CD4-positive, CD25-positive, alpha-beta regulatory T cell (primary cell): ENCODE measurements at places on chromosomes 5 and 9.

- DNase-seq: no peak
Observed at GRCh38 chr5:143892271-143892670, 80.3 kb downstream of the HMHB1 start.

- DNase-seq: no peak
Observed at GRCh38 chr5:67431191-67431590, 234.6 kb upstream of the CD180 start.

DNA sequence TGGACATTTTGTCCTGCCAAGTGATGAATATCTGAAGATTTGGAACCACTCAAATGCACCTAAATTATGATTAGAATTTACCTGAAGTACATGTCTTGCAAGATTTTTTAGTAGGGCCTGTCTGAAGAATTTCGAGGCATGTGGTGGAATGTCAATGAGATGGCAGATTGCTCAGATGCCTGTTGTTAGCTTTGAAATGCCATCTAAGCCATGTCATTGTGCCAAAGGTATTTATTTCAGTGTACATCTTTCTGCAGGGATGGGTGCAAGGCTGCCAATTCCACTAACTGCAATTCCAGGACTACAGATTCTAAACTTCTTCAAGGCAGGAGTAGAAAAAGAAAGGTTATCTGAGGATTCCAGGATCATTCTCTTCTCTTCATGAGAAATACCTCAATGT lies 9.1 kb upstream of the GNAQ start:
- no peak for DNase-seq

GRCh38 chr5:175746851-175747250 lies 89.0 kb downstream of the HRH2 start:
- DNase-seq: no peak

GRCh38 chr5:128331261-128331660 lies 206.8 kb downstream of the FBN2 start:
- DNase-seq: no peak

DNA sequence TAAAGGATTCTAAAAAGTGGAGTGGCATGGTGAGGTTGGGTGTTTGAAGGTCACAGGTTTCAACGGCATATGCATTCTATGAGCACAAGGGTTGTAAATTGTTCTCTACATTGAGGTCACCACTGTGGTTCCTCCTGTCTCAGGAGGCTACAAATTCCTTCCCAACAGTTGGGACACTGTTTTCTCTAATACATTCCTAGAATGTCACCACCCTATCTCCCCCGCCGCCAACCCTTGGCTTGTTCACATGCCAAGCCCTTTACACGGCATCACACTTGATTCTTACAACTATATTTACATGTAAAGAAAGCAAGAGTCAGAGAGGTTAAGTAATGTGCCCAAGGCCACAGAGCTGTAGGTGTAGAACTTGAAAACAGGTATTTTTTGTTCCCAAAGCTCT lies 315.1 kb downstream of the RAB3C start:
- no peak for DNase-seq

- DNase-seq: no peak
Observed at GRCh38 chr5:147643142-147643541, 133.3 kb upstream of the DPYSL3 start.

DNA sequence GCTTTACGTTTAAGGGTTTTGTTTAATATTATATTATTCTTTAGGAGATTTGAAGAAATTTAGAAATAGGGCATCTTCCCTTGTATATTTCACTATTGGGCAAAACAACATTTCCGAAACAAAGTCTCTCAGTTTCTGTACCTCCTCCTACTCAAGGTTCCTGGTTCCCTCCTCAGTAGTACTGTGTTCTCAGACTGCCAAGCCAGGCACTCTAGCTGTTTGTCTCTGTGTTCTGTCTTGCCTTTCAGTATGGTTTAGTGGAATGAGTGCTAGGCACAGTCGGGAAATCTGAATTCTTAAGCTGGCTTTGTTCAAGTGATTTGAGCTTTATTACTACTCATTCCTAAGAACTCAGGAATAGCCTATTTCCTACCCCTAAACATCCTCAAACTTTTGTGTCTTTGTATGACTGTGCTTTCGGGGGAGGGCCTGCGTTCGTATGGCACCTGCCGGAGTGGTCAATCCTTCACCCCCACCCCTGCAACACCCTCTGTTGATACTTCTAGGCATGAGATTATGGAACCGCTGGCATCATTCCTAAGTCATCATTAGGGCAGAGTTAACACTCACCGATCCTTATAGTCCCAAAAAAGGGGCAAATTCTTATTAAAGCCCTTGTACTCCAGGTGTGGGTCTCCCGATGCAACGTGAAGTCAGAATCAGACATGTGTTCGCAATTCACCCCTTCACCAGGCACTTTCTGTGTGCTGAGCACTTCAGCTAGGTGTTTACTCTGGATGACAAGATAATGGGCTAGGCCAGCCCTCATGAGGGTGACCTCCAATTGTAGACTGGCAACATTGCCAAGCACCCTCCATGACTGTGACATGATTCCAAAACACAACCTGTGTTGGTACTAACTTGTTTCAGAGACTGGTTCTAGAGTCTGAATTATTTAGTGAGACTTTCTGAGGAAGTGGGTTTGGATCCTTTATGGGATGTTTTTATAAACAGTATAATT lies 24.5 kb downstream of the SNX18 start:
- no peak for DNase-seq

DNA sequence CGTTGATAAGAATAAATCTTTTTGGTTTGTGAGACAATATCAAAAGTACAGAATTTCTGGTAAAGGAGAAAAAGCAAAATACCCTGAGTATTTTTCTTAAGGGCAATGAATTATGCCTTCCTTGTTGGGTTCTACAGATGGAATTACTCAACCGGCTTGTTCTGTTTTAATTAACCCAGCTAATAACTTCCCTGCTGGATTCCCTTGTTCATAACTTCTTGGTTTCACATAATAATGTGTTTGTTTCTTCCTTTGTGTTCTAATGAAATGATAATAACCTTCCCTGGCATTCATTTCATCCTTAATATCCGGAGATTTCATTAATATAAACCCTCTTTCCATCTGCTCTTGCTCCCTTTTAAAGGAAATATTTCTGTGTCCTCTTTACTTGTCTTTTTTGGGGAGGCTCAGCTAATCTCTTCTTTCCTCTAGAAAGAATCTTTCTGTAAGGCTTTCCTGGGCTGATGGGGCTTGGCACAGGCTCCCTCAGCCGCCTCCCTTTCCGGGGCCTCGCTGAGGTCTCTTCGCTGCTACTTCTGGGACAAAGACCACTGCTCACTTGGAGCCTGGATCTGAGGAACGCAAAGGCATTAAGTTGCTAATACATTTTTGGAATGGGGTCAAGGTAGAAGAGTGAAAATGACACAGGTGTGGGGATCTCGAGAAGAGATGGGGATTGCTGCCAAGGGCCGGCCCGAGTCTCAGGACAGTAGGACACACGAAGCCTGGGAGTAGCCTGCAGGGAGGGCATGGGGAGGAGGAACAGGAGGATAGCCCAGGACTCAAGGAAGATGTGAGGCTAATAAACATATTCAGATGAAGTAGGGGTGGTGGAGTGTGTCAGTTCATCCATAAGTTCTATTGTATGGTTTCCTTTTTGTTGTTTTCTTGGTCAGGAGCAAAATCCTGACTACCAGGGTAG lies 118.5 kb downstream of the NRG2 start:
- DNase-seq: no peak

GRCh38 chr5:154475591-154476353 lies 2.3 kb downstream of the HAND1 start:
- DNase-seq: no peak

DNA sequence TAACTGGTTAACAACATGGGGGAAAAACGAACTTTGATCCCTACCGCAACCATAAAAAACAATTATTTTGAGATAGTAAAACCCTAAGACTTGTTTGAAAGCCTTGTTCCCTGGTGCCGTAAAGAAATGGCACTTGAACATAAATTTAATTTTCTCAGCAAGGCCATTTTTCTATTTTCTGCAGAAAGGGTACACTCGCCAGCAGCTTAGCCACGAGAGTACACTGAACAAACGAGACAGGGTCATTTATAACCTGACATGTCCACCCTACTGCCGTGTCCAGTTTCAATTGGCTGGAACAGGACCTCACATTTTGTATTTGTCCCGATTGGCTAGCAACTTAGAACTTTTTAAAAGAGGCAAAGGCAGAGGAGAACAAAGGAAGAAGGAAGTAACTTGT lies 26.8 kb downstream of the FBXW11 start:
- no peak for DNase-seq

DNA sequence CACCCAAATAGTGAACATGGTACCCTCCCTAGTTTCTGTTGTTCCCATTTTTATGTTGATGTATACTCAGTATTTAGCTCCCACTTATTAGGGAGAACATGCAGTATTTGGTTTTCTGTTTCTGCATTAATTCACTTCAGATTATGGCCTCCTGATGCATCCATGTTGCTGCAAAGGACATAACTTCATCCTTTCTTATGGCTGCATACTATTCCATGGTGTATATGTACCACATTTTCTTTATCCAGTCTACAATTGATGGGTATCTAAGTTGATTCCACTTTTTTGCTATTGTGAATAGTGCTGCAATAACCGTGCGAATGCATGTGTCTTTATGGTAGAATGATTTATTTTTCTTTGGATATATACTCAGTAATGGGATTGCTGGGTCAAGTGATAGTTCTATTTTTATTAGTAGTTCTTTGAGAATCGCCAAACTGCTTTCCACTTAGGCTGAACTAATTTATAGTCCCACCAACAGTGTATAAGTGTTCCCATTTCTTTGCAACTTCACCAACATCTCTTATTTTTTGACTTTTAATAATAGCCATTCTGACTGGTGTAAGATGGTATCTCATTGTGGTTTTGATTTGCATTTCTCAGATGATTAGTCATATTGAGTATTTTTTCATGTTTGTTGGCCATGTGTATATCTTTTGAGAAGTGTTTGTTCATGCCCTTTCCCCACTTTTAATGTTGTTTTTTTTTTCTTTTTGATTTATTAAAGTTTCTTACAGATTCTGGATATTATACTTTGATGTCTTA lies 79.6 kb downstream of the SMIM15 start:
- DNase-seq: no peak

- no peak for DNase-seq
Observed at GRCh38 chr5:168676501-168676900, 97.3 kb upstream of the PANK3 start.

DNA sequence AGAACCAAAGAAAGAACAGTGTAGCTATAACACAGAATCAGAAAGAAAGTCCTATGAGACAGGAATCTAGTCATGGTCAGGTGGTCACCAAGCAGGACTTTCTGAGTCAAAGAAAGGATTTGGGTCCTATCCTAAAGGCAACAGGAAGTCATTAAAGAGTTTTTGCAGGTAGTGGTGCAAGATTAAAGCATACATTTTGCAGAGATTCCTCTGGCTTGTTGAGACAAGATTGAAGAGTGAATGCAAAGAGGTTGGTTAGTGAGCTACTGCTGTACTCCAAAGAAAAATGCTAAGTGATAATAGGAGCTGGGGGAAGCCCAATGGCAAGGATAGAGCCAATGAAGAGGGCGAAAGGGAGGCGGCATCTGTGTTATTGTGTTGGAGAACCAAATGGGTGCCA lies 300.5 kb upstream of the KIF2A start:
- DNase-seq: no peak

DNA sequence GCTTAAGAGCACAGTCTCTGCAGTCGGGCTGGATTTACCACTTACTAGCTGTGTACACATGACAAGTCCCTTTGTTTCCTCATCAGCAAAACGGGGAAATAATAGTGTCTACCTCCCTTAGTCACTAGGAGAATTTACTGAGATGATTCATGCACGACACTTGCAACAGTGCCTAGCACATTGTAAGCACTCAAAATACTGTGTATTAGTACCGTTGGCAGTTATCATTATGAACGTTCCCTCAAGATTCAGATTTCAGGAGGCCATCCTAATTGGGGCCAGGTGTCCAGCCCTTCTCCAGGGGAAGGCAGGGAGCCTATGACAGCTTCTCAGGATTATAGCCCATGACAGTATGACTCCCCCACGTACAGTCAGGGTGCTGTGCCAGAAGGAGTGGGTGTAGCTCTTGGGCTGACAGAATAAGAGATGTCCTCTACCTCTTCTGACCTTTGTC lies 164.3 kb downstream of the DOCK2 start:
- DNase-seq: no peak

DNA sequence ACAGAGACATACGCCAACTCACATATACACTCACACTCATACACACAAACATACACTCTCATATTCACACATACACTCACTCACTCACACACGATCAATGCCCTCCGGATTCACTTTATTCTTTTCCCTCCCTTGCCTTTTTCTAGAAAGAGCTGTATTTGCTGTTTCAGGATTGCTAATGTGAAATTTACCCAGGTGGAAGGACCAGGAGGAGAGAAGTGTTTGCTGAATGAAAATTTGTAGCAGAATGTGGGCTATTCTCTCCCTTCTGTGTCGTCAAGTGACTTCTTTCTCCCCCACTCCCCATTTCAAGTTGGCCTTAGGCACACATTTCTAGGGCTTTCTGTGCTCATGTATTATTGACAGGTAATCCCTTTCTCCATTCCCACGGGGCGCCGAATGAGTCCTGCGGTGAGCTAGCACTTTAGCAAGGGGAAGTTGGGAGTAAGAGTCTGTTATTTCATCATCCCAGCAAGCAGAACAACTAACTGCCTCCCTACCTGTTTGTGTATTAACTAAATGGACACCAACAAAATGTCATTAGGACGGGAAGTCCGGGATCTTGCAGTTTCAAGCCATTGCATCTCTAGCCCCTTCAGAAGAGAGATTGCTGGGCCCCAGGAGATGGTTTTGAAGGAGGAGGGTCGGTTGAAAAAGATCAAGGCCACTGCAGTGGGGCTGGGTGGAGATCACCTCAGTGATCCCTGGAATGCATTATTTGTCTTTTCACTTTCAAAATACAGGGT lies 97.1 kb upstream of the TAF11L2 start:
- no peak for DNase-seq
